ENCODE measurements at places on chromosomes 6 and 20.

GRCh38 chr6:109388265-109388664 lies 6.0 kb upstream of the CD164 start:
- no peak for DNase-seq

- no peak for DNase-seq
These were observed 37.5 kb upstream of the TMEM170B start for GRCh38 chr6:11500008-11500407.

- no peak for DNase-seq
These were observed 197.7 kb downstream of the KCNQ5 start for GRCh38 chr6:72819609-72820008.

DNA sequence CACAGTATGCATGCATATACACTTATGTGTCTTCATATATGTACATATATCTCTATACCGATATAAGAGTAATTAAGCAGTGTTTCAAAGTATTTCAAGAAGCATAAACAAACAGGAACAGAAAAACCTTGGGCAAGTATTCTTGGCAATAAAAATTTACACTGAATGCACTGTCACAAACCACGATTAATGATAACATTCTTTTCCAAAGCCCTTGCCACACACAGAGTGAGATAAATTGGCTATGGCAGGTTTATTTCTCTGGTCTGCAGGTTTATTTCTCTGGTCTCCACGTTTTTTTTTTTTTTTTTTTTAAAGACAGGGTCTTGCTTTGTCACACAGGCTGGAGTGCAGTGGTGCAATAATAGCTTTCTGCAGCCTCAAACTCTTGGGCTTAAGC lies 73.0 kb downstream of the PPP1R3G start:
- no peak for DNase-seq

GRCh38 chr20:62820208-62820961 lies 3.5 kb downstream of the COL9A3 start:
- no peak for DNase-seq

Measured in SIG-M5 (cell line).